ENCODE measurements at places on chromosomes 3 and 15.

DNA sequence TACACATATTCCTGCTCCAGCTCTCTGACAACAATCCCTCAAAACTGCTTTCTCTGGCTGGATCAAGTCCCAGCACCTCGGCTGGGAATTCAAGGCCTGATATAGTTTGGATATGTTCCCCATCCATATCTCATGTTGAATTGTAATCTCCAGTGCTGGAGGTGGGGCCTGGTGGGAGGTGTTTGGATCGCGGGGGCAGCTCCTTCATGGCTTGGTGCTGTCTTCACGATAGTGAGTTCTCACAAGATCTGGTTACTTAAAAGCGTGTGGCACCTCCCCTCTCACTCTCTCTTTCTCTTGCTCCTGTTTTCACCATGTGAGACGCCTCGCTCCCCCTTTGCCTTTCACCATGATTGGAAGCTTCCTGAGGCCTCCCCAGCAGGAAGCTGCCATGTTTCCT is 47.4 kb upstream of the SYN2 start:
- no peaks in the 10 kb centered on the region for H3K36me3 ChIP-seq
- H3K27me3 ChIP-seq, result no peaks in the 10 kb centered on the region
- DNase-seq, result no peak
- H3K4me1 ChIP-seq, result no peaks in the 10 kb centered on the region
- no peak overlapping the region for H3K4me3 ChIP-seq

- DNase-seq, result no peak
- H3K4me1 ChIP-seq, result peaks cover 6% of the 10 kb centered on the region
- H3K27ac ChIP-seq, result no peak overlapping the region
- no peak overlapping the region for H3K4me3 ChIP-seq
- H3K27me3 ChIP-seq, result no peaks in the 10 kb centered on the region
These were observed 18.2 kb upstream of the KIF23 start for GRCh38 chr15:69395991-69396390.

- no peaks in the 10 kb centered on the region for H3K4me1 ChIP-seq
- no peak overlapping the region for H3K4me3 ChIP-seq
- no peaks in the 10 kb centered on the region for H3K27me3 ChIP-seq
These were observed 69.0 kb downstream of the NME9 start for GRCh38 chr3:138260611-138261010.

DNA sequence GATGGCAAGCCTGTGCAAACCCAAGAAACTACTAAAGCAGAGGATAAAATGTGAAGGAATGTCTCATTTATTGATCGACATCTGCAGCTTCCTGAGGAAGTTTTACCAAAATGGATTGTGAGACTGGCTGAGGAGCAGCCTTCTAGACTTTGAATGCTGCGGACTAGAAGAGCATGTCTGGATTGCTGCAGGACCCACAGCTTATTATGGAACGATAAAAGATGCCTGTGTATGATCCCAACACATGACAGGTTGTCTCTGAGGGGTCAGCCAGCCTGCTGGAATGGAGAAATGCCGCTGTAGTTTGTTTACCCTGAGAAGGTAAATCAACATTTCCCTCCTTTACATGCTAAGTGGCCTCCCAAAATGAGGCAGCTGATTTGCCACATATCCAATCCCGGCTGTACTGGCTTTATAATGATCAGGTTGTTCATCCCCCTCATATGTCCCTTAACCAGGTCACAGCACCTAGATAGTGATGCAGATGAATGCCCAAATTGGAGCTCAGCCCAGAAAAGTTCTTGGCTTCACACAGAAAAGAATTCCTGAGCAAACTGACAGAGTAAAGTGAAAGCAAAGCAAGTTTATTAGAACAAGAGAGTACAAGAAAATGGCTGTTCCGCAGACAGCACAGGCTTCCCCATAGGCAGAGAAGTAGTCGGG is 63.9 kb downstream of the IL12A start:
- H3K27ac ChIP-seq, result no peak overlapping the region
- H3K4me3 ChIP-seq, result no peak overlapping the region
- H3K27me3 ChIP-seq, result no peaks in the 10 kb centered on the region
- no peaks in the 10 kb centered on the region for H3K36me3 ChIP-seq

GRCh38 chr3:106135451-106136160 is 266.8 kb upstream of the CBLB start:
- no peak for DNase-seq
- H3K4me3 ChIP-seq, result no peak overlapping the region
- no peak overlapping the region for H3K27ac ChIP-seq
- H3K36me3 ChIP-seq, result no peaks in the 10 kb centered on the region
- no peaks in the 10 kb centered on the region for H3K4me1 ChIP-seq
- H3K27me3 ChIP-seq, result no peaks in the 10 kb centered on the region

- H3K36me3 ChIP-seq, result no peaks in the 10 kb centered on the region
- H3K27me3 ChIP-seq, result no peaks in the 10 kb centered on the region
- no peak for DNase-seq
- H3K27ac ChIP-seq, result no peak overlapping the region
- H3K4me1 ChIP-seq, result no peaks in the 10 kb centered on the region
- H3K4me3 ChIP-seq, result no peak overlapping the region
These were observed 268.6 kb upstream of the WNT5A start for GRCh38 chr3:55755516-55756205.

GRCh38 chr15:82178061-82178460 is 84.5 kb downstream of the EFL1 start:
- H3K36me3 ChIP-seq, result no peaks in the 10 kb centered on the region
- H3K27me3 ChIP-seq, result no peaks in the 10 kb centered on the region
- no peaks in the 10 kb centered on the region for H3K4me1 ChIP-seq
- no peak for DNase-seq
- H3K27ac ChIP-seq, result no peak overlapping the region
